ENCODE measurements at places on chromosomes 3 and 15.

- no peak for DNase-seq
Measured at GRCh38 chr15:25805031-25805430, 58.1 kb downstream of the ATP10A start.

- DNase-seq, result no peak
Measured at GRCh38 chr15:96171853-96172296, 158.6 kb upstream of the NR2F2 start.

DNA sequence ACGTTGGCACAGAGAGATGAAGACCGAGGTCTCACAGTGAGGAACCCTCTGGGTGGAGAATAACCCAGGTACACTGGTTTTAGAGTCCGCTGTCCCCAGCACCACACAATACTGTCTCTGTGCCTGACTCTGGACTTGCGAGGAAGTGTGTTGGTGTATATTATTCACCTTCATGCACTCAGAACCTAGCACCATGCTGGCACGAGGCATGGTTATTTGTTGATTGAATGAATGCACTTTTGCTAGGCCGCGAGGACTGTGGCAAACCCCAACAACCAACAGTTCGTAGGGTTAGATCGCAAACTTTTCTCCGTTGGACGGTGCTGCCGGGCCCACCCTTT lies 484 bp upstream of the C3orf52 start:
- no peak for DNase-seq

DNA sequence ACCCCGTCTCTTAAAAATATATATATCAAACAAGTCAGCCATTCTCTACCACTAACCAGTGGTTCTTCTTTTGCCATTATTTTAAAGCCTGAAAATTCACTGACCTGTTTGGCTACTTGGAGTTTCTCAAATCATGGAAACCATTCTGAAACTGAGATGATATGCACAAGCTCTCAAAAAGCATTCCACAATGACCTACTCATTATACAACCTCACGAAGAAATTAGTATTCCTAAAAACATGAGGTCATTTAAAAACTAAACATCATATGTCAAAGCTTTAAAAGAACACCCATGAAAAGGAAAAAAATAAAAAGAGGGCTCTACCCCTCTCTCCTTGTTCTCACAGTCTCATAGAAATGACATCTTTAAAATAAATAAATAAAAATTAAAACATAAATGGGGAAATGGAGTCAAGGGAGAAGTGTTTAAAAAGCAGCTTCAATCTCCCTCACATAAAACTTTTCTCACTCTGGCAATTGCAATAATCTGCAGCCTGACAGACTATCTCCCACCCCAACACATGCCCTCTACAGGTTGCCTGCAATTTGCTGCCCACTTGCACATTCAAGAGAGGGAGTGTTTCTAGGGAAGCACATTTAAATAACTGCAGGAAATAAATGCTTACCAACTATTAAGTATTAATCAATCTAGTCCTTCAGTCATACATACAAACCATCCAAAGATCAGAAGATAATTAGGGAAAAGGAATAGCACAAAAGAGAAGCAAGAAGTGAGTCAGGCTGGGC lies 73.3 kb downstream of the TRANK1 start:
- no peak for DNase-seq

GRCh38 chr3:168939651-168940238 lies 723.8 kb downstream of the MECOM start:
- no peak for DNase-seq
